ENCODE measurements at places on chromosomes 2 and 18.

GRCh38 chr2:178700136-178700535, 107.1 kb downstream of the TTN start:
- DNase-seq: no peak

DNA sequence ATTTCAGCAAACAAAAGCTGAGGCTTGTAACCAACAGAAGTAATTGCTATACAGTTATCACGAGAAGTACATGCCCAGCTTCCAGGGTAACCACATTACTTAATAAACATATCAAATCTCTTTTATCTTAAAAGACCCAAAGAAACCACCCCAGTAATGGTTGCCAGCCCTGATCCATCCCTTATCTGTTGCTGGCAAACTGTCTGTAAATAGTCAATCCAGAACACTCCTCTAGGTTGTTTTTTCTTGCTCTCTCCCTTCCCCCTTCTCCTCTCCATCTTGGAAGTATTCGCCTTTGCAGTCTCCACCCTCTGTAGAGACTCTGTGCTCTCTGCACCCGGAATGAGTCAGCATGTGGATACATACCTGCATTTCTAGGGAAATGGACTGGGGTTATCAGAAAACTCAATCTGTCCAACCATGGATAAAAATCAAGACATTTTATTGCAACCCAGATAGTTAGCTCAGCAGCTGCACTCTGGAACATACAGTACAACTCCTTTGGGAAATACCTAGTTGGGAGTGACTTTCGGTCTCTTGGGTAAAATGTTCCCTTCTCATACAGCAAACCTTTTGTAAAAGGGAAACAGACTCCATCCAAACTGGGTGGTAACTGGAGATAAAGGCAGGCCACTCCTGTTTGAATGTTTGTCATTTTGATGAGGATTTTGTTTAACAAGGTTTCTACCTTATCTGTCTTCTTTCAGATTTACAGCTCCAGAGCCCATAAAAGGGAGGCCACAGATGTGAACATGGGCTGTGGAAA, 123.5 kb upstream of the FOSL2 start:
- no peak for DNase-seq

DNA sequence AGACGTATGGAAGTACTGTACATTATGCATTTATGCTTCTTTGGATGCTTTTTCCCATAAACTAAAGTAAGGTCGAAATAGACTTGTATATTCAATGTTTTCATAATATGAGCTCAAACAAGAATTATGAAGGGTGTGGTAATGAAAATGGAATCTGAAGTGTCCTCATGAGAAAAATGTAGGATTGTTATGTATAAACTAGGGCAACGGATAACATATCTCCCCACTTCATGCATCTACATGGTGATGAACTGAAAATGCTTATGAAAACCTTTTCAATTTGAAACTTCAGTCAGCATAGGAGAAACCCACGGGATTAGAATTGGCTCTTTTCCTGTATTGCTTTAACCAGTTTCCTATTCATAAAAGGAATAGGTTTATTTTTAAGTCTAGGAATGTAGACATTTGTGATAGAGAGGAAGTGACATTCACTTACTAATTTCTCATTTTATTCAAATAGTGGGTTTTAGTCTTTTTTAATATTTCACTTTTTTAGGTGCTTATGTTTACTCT, 608.2 kb upstream of the GCFC2 start:
- DNase-seq: no peak

DNA sequence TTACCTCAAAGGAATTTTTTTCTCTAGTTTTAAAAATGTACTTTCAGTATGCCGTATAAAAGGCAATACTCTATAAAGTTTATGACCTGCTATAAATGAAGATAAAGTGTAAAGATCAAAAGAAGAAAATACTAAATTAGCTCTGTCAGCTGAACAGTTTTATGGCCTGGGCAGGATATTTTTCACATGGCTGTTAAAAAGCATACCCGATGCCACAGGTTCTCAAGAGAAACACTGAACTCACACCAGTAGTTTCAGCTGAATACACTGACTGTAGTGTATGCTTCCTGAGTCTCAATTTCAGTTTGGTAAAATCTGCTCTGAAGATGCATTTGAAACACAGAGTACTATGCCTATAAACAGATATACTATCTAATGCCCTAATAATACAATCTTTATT, 126.0 kb downstream of the PIGN start:
- DNase-seq: no peak

DNA sequence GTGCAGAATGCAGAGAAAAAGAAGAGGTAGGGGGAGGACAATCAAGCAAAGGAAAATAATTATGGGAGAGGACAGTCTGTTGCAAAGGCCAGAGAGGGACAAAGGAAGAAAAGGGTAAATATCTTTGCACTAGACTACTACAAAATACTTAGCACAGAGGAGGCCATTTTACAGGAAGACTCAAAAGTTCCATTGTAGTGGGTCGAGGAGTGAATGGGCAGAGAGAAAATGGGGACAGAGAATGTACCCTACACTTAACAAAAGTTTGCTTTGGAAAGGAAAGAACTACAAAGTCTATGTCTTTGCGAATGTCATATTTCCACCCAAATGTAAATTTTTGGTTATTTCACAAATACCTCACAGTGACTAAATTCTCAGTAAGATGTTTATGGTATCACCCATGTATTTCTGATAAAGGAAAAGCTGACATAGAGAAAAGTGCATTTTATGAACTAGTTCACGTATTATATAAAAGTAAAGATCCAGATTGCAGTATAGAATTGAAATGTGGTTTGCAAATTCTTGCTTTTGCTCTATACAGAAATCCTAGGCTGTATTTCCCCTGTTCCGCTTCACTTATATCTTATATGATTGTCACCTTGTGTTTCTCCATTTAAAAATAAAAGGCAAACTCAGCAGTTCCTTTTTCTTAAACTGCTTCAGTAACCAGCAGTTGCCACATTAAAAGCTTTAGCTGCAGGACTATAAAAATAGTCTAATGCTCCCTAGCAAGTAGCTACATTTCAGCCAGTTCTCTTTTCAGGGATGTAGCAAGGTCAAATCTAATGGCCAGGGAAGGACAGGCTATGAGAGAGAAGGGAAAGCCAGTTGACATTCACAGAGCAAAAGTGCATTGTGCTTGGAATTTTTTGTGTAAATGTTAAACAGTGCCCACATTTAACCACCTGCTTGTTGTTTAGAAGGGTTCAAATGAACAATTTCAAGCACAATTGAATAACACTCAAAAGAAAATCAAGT, 79.7 kb upstream of the CYTIP start:
- no peak for DNase-seq

- DNase-seq: no peak
Measured at GRCh38 chr18:61955644-61956043, 62.8 kb upstream of the RNF152 start.

DNA sequence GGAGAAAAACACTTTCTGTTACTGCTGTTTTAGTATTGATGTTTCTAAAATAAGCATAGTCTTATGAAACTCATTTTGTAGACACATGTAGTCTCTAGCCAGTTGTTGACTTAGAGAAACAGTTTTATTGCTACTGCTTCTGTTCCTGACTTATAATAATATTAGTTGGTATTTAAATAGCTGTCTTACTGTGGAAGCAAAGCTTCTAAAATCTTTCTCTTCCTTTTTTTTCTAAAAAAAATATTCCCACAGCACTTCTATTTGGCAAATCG, 121.8 kb downstream of the MTX2 start:
- DNase-seq: no peak

- DNase-seq: no peak
Measured at GRCh38 chr18:61272793-61273192, 60.4 kb upstream of the CDH20 start.

- DNase-seq: no peak
Measured at GRCh38 chr2:23533338-23533695, 148.3 kb downstream of the KLHL29 start.

GRCh38 chr18:3245853-3246634, 1.6 kb upstream of the MYL12A start:
- no peak for DNase-seq

GRCh38 chr2:15641530-15641982, 49.9 kb downstream of the DDX1 start:
- DNase-seq: no peak

GRCh38 chr2:188524519-188525113, 232.9 kb downstream of the GULP1 start:
- no peak for DNase-seq

DNA sequence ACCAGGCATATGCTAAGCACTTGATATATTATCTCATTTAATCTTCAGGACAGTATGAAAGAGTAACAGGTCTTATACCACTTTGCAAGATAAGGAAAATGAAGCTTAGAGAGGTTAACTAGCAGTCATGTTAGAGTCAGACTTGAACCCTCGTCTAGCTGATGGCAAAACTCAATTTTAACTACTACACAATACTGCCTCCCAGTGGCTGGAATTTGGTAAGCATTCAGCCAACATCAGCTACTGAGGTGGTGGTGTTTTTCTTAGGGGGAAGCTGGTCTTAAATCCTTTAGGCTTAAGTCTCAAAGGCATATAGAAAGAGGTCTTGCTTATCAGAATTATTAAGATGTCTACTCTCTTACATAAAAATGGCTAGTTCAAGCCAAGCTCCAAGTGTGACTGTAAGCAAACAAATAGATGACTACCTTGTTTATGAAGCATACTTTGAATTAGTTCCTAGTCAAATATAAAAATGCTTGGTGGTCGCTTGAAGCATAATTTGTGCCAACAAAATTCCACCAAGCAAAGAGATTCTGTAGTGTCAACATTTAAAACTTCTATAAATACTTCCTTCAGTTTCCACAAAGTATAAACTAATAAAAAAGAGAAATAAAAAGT, 325.4 kb upstream of the FIGN start:
- DNase-seq: peak; percentile 7

DNA sequence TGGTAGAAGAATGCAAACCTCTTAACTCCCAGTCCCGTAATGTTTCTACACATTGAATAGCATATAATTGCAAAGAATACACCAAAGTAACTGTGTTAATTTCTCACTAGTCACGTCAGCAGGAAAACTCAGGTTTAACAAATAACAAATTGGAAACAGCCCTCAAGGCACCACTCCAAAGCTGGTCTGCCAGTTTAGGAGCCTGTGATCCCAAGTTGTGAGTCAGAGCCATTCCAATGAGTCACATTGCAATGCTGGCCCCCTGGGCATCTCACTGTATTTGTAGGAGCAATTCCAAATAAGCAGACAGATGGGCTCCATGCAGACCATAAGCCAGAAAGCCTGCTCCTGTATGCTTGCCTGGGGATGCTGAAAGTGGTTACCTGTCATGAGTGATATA, 143.2 kb upstream of the SETBP1 start:
- DNase-seq: no peak

DNA sequence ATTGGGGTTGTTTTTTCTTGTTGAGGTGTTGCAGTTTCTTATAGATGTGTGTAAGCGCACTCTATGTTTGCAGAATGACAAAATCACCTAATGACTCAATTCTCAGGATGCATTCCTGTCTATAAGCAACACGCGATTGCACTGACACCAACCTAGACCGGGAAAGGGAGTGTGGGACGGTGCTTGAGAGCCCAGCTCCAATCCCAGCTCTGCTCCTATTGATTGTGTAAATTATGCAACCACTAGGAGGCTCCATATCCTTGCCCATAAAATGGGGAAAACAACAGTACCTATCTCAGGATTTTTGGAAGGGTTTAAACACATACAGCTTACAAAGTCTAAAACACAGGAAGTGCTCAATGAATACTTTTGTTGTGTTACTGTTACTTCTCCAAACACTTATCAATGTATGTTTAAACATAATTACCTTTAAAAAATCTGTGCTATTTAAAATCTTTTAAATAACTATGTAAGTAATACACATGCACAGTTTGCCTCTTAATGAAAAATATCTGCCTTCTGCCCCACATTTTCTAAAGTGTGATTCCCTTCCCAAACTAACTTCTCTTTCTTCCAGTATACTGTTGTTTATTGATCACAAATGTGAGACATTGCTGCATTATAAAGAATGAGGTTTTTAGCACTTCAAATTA, 132.5 kb downstream of the SPHKAP start:
- DNase-seq: no peak

- DNase-seq: no peak
Measured at GRCh38 chr2:86541334-86541733, 21.9 kb downstream of the CHMP3 start.

DNA sequence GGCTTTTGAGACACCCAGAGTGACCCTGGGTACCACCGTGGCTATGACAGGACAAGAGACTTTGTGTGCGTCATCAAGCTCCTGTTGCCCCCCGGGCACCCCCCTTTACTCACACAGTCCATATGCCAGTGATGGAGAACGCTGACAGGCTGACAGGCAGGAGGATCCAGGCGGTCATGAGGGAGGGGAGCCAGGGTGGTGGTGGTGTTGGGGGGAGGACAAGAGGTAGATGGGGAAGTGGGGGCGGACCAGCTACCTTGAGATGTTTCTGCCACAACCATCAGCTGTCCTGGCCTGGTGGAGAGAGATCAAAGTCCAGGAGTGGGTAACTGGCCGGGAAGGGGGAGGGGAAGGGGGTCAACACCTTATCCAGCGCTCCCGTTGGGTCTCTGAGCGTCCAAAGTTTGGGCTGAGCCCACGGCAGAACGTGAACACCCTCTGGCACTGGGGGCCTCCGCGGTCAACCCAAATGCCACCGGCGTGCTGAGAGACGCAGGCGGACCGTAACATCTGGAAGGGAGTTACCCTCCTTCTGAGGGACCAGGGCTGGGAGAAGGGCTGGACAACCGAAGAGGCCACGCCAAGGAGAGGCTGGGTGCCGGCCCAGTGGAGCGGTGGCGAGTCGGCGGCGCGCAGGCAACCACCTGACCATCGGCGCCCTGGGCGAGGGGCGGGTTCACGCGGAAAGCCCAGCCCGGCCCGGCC, 575 bp downstream of the TMEM150A start:
- no peak for DNase-seq

DNA sequence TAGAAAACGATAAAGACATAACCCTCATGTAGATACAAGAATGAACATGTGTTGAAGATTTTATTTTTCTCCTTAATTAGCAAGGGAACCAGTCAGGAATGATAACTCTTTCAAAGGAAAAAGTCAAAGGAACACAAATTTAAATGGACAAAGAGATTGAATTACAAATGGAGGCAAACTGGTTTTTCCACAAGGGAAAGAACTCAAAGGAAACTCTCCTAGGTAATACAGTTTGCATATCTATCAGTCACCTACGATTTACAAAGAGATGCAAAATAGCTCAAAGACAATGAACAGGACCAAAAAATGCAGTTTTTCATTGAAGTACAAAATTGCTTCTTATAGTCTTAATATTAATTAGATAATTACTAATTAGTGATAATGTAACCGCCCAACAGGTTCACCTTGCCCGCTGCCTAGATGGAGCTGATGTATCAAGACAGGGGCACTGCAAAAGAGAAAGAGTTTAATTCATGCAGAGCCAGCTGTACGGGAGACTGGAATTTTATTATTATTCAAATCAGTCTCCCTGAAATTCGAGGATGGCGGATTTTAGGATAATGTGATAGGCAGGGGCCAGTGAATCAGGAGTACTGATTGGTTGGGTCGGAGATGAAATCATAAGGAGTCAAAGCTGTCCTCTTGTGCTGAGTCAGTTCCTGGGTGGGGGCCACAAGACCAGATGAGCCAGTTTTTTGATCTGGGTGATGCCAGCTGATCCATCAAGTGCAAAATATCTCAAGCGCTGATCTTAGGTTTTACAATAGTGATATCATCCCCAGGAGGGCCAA, 151.0 kb downstream of the TMEM17 start:
- no peak for DNase-seq

- no peak for DNase-seq
Measured at GRCh38 chr2:156443089-156443488, 6.9 kb downstream of the GPD2 start.

Data from GM18507 (cell line).